ENCODE measurements at places on chromosomes 4 and X. TPM values are rescaled to one million over a fixed set of nuclear protein-coding genes. Genes with fewer than 3 reads are reported as not detected.

- no peaks in the 10 kb centered on the region for H3K27me3 ChIP-seq
- peaks cover 14% of the 10 kb centered on the region for H3K36me3 ChIP-seq
- H3K4me1 ChIP-seq: peaks cover 57% of the 10 kb centered on the region
- peak overlapping the region; percentile 98 for H3K27ac ChIP-seq
- H3K4me3 ChIP-seq: peak overlapping the region; percentile 63
Observed at GRCh38 chrX:15750611-15751154, 12.6 kb downstream of the CA5B start.

CXorf49 gene
- not detected for total RNA-seq

DNA sequence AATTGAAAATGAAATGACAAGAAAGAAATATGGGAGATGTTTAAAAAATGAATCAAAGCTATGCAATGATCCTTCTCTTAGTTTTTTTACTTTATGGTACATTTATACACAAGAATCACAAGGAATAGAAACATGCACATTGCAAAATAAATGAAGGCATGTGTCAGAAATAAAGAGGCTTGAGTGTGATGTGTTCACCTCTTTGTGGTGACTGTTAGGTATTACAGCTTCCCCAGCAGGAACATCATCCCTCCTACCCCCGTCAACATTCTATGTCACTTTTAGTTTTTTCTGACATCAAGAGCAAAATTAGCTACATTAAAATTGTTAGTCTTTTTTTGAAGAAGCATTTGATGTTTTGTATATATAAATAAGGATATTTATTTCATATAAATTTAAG is 214.8 kb downstream of the SLC4A4 start:
- no peak overlapping the region for H3K27ac ChIP-seq
- peaks cover 2% of the 10 kb centered on the region for H3K27me3 ChIP-seq
- no peak for DNase-seq
- no peaks in the 10 kb centered on the region for H3K36me3 ChIP-seq
- no peaks in the 10 kb centered on the region for H3K4me1 ChIP-seq

DNA sequence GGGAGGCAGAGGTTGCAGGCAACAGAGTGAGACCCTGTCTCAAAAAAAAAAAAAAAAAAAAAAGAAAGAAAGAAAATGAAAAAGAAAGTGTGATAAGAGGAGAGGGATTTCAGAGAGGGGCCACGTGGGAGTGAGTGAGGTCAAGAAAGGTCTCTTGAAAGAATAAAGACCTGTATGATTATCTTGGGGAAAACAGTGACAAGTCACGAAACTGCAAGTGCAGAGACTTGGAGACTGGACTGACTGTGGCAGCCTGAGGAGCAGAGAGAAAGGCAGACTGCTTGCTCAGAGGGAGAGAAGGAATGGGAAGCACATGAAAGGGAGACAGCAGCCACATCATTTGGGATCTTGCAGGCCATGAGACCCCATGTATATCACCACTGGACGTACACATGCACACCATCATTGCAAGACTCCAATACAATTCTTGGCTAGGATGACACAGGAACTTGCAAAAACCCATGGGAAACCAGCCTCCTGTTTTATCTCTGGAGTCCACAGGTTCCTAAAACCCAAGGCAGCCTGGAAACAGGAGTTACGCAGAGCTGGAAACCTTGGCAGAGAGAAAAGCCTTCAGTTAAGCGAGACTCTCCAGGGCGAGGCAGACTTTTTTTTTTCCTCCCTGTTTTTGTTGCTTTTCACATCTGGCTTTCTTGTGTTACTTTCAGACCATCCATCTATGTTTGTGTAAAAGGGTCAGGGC is 207.0 kb upstream of the TBL1X start:
- no peaks in the 10 kb centered on the region for H3K36me3 ChIP-seq
- no peaks in the 10 kb centered on the region for H3K4me1 ChIP-seq
- no peak for DNase-seq
- no peaks in the 10 kb centered on the region for H3K27me3 ChIP-seq
- no peak overlapping the region for H3K4me3 ChIP-seq
- H3K27ac ChIP-seq: no peak overlapping the region

GRCh38 chrX:72316408-72317110 is 10.8 kb upstream of the CITED1 start:
- H3K27me3 ChIP-seq: peaks cover 6% of the 10 kb centered on the region
- H3K36me3 ChIP-seq: no peaks in the 10 kb centered on the region
- H3K4me3 ChIP-seq: no peak overlapping the region
- no peaks in the 10 kb centered on the region for H3K4me1 ChIP-seq

GRCh38 chrX:139187738-139188137 is 342.8 kb upstream of the F9 start:
- DNase-seq: no peak
- no peaks in the 10 kb centered on the region for H3K27me3 ChIP-seq
- H3K27ac ChIP-seq: no peak overlapping the region
- H3K36me3 ChIP-seq: no peaks in the 10 kb centered on the region
- no peaks in the 10 kb centered on the region for H3K4me1 ChIP-seq

DNA sequence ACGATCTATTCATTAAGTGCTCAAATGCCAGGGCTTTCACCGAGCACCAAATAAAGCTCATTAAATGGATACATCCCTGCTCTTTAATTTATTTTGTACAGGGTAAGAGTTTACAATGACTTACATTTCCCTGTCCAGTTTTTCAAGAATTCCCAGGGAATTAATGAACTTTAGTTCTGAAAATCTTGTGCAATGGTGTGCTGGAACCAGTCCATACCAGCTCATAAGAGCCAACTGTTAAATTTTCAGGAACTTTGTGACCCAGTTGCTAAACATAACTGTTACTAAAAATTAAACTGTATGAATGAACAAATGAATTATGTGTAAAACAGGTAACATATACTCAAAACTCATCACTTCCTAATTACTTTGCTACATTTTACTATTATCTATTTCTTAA is 191.7 kb upstream of the RASGEF1B start:
- no peaks in the 10 kb centered on the region for H3K36me3 ChIP-seq
- H3K4me1 ChIP-seq: no peaks in the 10 kb centered on the region
- no peaks in the 10 kb centered on the region for H3K27me3 ChIP-seq
- H3K27ac ChIP-seq: no peak overlapping the region
- DNase-seq: no peak

ODAPH gene
- total RNA-seq: not detected

SLC2A9 gene
- 1.1 TPM for total RNA-seq

SYNPO2 gene
- 0.24 TPM for total RNA-seq

ERAS gene
- not detected for total RNA-seq

DNA sequence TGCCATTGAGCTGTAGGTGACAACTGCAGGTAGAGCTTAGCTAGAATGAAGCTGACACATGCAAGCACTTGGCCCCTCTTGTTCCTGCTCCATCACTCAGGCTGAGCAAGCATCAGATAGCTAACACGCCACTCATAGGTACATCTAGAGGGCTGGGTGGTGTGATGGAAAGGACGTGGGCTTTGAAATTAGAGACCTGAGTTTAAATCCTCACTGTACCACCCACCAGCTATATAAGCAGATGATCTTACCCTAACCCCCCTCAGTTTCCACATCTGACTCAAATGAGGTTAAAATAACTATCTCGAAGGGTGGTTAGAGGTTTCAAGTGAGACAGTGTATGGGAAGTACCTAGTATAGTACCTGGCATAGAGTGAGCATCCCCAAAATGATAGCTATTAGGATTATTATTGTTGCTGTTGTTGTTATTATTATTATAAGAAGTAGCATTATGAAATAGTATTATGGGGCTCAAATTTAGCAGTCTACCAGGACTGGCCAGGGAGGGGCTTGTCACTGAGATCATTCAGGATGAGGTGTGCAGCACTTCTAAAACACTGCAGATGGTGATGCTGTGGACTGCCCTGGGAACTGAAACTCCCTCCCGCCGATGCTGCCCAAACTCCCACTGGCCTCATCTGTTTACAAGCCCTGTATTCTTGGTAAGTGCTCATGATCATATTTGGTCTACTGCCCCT is 59.0 kb downstream of the REELD1 start:
- DNase-seq: no peak
- H3K4me1 ChIP-seq: no peaks in the 10 kb centered on the region
- no peaks in the 10 kb centered on the region for H3K27me3 ChIP-seq
- H3K4me3 ChIP-seq: no peak overlapping the region
- no peak overlapping the region for H3K27ac ChIP-seq

- no peak for DNase-seq
- no peaks in the 10 kb centered on the region for H3K4me1 ChIP-seq
- no peak overlapping the region for H3K4me3 ChIP-seq
- H3K27ac ChIP-seq: no peak overlapping the region
- H3K36me3 ChIP-seq: no peaks in the 10 kb centered on the region
Observed at GRCh38 chr4:93396272-93396671, 432.3 kb upstream of the ATOH1 start.

DNA sequence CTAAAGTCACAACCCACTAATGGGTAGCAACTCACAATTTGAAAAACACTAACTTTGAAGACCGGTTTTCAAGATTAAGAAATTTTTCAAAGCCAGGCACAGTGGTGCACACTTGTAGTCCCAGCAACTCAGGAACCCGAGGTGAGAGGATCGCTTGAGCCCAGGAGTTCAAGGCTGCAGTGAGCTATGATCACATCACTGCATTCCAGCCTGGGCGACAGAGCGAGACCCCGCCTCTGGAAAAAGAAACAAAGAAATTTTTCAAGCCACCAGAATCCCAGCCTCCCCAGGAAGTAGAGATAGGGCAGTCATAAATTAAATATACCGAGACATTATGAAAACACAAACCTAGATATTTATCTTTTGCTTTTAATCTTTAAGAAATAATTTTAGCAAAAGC is 13.0 kb downstream of the SMARCA1 start:
- no peak overlapping the region for H3K4me3 ChIP-seq
- peaks cover 4% of the 10 kb centered on the region for H3K27me3 ChIP-seq
- no peak overlapping the region for H3K27ac ChIP-seq
- no peaks in the 10 kb centered on the region for H3K4me1 ChIP-seq
- H3K36me3 ChIP-seq: no peaks in the 10 kb centered on the region
- no peak for DNase-seq

DNA sequence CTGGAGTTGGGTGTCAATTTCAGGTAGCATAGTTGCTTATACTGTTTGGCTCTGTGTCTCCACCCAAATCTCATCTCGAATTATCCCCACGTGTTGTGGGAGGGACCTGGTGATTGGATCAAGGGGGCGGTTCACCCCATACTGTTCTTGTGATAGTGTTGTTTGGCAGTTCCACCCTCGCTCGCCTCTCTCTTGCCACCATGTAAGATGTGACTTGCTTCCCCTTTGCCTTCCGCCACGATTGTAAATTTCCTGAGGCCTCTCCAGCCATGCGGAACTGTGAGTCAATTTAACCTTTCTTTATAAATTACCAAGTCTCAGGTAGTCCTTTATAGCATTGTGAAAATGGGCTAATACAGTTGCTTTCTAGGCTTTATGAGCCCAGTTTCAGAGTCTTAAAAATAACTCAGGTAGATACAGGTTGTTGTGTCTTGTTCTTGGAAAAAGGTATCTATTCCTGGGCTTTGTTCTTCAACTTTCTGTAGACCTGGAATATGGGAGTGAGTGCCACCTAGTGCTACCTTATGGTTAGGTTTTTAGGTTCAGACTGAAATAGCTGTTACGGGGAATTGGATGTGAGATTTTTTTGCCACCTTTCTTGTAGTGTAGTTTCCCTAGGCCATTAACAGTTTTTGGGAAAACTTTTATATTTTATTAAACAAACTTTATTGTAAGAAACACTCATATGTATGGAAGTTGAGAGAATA is 15.6 kb downstream of the PGK1 start:
- no peaks in the 10 kb centered on the region for H3K27me3 ChIP-seq
- H3K27ac ChIP-seq: peak overlapping the region; percentile 32
- no peak overlapping the region for H3K4me3 ChIP-seq
- peaks cover 84% of the 10 kb centered on the region for H3K36me3 ChIP-seq
- DNase-seq: no peak
- H3K4me1 ChIP-seq: peaks cover 19% of the 10 kb centered on the region

PRSS12 gene
- not detected for total RNA-seq

GRCh38 chr4:73127839-73128453 is 58.4 kb upstream of the COX18 start:
- DNase-seq: no peak
- H3K27ac ChIP-seq: no peak overlapping the region
- H3K36me3 ChIP-seq: peaks cover 52% of the 10 kb centered on the region
- H3K4me1 ChIP-seq: no peaks in the 10 kb centered on the region
- H3K4me3 ChIP-seq: no peak overlapping the region

DNA sequence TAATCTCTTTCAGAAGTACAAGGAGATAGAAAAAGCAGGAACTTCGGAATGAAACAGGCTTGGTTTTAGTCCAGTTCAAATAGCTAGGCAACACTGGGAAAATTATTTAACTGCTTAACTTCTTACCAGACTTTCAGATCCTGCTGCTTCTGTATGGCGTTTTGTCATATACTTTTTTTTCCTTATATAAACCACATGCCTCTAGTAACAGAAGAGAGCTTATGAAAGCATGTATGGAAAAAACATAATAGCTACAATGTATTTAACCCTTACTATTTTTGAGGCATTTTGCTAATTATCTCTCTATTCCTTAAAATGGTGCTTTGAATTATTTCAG is 439.6 kb downstream of the INPP4B start:
- peaks cover 2% of the 10 kb centered on the region for H3K27me3 ChIP-seq
- H3K36me3 ChIP-seq: no peaks in the 10 kb centered on the region
- H3K4me3 ChIP-seq: no peak overlapping the region

DNA sequence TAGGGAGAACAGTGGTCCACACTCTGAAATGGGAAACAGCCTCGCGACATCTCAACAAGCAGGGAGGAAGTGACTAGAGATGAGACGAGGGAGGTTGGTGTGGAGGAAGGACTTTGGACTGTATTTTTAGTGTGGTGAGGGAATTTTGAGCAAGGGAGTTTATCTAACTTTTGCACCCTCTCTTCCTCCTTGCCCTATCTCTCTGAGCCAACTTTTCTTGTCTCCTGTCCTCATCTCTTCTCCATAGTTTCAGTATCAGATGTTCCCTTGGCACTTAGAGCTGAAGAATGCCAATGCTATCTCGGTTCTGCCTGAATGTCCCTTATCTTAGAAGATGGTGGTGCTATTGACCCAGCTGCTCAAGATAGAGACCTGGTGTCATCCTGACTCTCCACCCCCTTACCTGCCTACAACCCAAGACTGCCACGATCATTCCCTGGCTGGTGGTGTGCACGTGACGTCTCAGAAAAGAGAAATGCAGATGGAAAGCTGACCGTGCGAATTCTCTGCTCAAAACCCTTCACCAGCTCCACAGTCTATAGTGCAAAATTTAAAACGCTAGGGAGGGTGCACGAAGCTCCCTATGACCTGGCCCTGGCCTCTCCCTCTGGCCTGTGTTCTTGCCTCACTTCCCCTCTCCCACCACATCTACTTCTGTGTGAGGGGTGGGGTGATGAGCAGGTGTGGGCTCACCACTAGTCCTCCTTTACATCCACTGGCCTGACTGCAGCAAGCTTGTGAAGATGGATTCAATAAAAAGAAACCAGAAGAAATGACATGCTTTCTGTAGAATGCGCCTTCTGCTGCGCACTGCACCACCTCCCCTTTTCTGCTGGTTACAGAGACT is 20.9 kb downstream of the MPP1 start:
- H3K4me1 ChIP-seq: peaks cover 8% of the 10 kb centered on the region
- peak overlapping the region; percentile 49 for H3K4me3 ChIP-seq
- peak overlapping the region; percentile 61 for H3K27ac ChIP-seq
- DNase-seq: no peak
- no peaks in the 10 kb centered on the region for H3K27me3 ChIP-seq
- peaks cover 2% of the 10 kb centered on the region for H3K36me3 ChIP-seq

Measured in activated B cell treated with CpG ODN at 0.5 μM for 24 hours (primary cell).